Left ventricle myocardium inferior (tissue), 1 donor: ENCODE measurements at places on chromosomes 2 and 18.
A peak's percentile ranks its signal among the peaks of the same experiment; 100 is the strongest.

GRCh38 chr2:186339716-186340115 is 146.3 kb upstream of the ZC3H15 start:
- no peak overlapping the region for H3K27ac ChIP-seq
- H3K4me3 ChIP-seq: no peak overlapping the region
- no peak for DNase-seq
- no peaks in the 10 kb centered on the region for H3K36me3 ChIP-seq

GRCh38 chr2:27255187-27255586 is 7.7 kb downstream of the SLC30A3 start:
- no peak overlapping the region for H3K4me3 ChIP-seq
- H3K36me3 ChIP-seq: no peaks in the 10 kb centered on the region
- H3K27me3 ChIP-seq: peaks cover 95% of the 10 kb centered on the region
- peaks cover 5% of the 10 kb centered on the region for H3K4me1 ChIP-seq

GRCh38 chr2:66897181-66897580 is 462.3 kb downstream of the MEIS1 start:
- no peaks in the 10 kb centered on the region for H3K36me3 ChIP-seq
- H3K4me1 ChIP-seq: peaks cover 20% of the 10 kb centered on the region
- H3K27me3 ChIP-seq: no peaks in the 10 kb centered on the region
- no peak overlapping the region for H3K4me3 ChIP-seq

- DNase-seq: no peak
- peak overlapping the region; percentile 68 for H3K27ac ChIP-seq
- H3K4me3 ChIP-seq: no peak overlapping the region
- H3K4me1 ChIP-seq: peaks cover 86% of the 10 kb centered on the region
- no peaks in the 10 kb centered on the region for H3K27me3 ChIP-seq
- peaks cover 8% of the 10 kb centered on the region for H3K36me3 ChIP-seq
Observed at GRCh38 chr2:47063538-47063930, 91.6 kb downstream of the STPG4 start.

DNA sequence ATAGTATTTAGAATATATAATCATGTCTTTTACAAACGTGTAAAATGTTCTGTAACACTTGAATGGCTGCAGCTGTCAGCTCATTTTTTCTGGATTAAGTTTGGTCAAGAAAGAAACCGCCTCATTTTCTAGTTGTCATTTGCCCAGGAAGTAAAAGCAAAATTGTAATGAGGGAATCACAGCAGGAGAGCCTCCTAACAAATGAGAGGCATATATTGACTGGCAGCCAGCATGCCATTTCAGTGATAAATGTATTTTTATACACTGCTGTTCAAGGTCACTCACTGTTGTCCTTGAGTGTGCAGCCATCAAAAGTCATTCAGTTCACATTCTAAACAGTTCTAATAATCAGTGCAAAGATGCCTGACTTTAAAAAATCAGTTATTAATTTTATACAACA is 144.3 kb upstream of the BOD1L2 start:
- H3K4me1 ChIP-seq: peaks cover 50% of the 10 kb centered on the region
- no peak overlapping the region for H3K4me3 ChIP-seq
- H3K27me3 ChIP-seq: no peaks in the 10 kb centered on the region
- H3K27ac ChIP-seq: peak overlapping the region; percentile 65
- DNase-seq: no peak
- H3K36me3 ChIP-seq: no peaks in the 10 kb centered on the region

- no peak overlapping the region for H3K4me3 ChIP-seq
- no peak for DNase-seq
- no peaks in the 10 kb centered on the region for H3K27me3 ChIP-seq
- H3K36me3 ChIP-seq: no peaks in the 10 kb centered on the region
Observed at GRCh38 chr2:205717175-205717846, 35.0 kb downstream of the NRP2 start.

DNA sequence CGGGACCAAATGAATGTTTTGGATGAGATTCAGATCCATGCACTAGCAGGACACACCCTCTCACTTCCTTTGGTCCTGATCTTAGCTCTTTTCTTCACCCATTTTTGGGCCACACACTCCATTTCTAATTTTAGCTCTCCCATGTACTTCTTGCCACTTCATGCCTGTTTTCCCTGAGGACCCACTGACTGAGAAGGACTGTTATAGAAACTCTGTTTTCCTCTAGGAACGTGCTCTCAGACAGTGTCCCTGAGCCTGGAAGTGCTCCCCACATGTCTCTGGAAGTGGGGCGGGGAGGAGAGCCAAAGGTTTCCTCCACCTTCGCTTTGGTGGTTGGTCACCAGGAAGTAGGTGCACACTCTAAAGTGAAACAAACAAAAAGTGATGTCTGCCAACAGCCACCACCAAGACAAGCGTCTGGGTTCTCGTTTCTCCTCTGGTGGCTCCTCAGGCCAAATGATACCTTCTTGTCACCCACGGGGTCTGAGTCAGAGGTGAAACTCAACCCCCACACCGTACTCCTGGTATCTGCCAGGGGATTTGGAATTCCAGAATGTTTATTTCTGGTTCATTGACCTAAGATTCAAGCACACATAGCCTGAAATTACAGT is 74.7 kb downstream of the MERTK start:
- no peaks in the 10 kb centered on the region for H3K27me3 ChIP-seq
- H3K36me3 ChIP-seq: peaks cover 40% of the 10 kb centered on the region
- no peak for DNase-seq

- no peak overlapping the region for H3K4me3 ChIP-seq
- H3K4me1 ChIP-seq: no peaks in the 10 kb centered on the region
- H3K27me3 ChIP-seq: no peaks in the 10 kb centered on the region
- no peak for DNase-seq
- H3K36me3 ChIP-seq: no peaks in the 10 kb centered on the region
Observed at GRCh38 chr2:102520009-102520408, 47.0 kb downstream of the SLC9A4 start.

GRCh38 chr2:193868132-193868531 is 1673.4 kb upstream of the TMEFF2 start:
- no peaks in the 10 kb centered on the region for H3K36me3 ChIP-seq
- no peaks in the 10 kb centered on the region for H3K27me3 ChIP-seq
- DNase-seq: no peak
